ENCODE measurements at places on chromosomes 12 and 14.

GRCh38 chr14:34365309-34365915 is 96.6 kb downstream of the SPTSSA start:
- no peak for DNase-seq

DNA sequence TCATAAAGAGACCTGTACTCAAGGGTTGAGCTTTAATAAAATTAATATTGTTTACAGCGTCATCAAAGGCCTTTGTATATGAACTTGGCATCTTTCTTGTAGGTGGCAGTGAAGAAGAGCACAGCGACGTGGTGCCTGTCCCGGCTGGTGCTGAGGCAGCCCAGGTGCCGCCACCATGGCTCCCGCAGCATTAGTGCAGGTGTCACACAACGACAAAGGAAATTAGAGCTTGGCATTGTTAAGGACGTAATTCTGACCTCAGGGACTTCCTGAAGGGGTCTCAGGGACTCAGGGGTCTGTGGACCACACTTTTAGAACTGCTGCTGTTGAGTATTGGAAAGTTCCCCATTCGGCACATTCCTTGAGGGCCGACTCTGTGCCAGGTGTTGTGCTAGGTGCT is 24.1 kb downstream of the EML1 start:
- DNase-seq, result no peak

DNA sequence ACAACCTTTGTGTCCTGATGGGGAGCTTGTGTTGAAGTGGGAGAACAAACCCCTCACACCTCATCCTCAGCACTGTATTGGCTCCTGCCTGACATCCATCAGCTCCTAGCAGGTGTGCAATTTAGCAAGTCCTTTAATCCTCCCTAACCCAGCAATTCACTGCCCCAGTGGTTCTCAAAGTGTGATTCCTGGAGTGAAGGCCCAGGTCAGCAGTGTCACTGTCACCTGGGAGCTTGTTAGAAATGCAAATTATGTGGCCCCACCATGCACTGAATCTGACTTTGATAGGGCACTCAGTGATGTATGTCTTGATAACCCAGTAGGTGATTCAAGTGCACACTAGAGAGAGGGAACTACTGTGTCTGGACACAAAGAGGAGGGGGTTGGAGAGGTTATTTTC is 133.6 kb downstream of the FGD4 start:
- DNase-seq, result no peak

- no peak for DNase-seq
These were observed 481 bp downstream of the REC8 start for GRCh38 chr14:24172261-24172860.

DNA sequence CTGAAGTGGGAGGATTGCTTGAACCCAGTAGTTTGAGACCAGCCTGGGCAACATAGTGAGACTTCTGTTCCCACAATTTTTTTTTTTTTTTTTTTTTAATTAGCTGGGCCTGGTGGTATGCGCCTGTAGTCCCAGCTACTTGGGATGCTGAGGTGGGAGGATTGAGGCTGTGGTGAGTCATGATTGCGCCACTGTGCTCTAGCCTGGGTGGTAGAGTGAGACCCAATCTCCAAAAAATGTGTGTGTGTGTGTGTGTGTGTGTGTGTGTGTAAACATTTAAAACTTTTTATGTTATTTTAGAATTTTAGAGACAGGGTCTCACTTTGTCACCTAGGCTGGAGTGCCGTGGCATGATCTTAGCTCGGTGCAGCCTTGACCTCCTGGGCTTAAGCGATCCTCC is 6.8 kb downstream of the PPP1R36 start:
- DNase-seq, result no peak

- DNase-seq, result no peak
These were observed 624.4 kb downstream of the KCNH5 start for GRCh38 chr14:62420847-62421246.

- no peak for DNase-seq
These were observed 45.0 kb upstream of the OR5AU1 start for GRCh38 chr14:21200752-21201461.

GRCh38 chr14:33323979-33324378 is 385.3 kb downstream of the NPAS3 start:
- DNase-seq, result no peak

- no peak for DNase-seq
These were observed 160.2 kb downstream of the DAD1 start for GRCh38 chr14:22428700-22429291.

DNA sequence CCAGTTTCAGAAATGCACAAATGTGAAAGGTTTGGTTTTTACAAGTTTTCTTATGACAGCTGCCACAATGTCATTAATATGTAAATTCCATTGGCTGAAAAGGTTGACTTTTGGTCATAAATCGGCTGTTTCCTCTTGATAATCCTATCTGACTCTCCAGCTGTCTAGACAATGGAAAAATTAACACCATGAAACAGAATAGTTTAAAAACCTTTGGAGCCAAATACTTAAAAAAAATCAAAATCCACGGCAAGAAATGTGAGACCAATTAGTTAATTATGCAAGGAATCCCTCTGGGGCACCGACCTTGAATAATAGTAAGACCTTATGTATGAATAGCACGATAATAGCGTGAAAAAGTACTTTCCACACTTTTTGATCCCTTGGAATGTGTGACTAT is 138.0 kb downstream of the ZNF664 start:
- no peak for DNase-seq

- DNase-seq, result no peak
These were observed 63.2 kb downstream of the TESC start for GRCh38 chr12:117036046-117036445.

GRCh38 chr14:102993523-102993922 is 63.8 kb downstream of the CDC42BPB start:
- no peak for DNase-seq

GRCh38 chr14:96574171-96574632 is 72.0 kb downstream of the PAPOLA start:
- DNase-seq, result no peak

- no peak for DNase-seq
These were observed 92.2 kb downstream of the PTPRR start for GRCh38 chr12:70828351-70828750.

- DNase-seq, result no peak
These were observed 243.7 kb downstream of the TMEM132D start for GRCh38 chr12:129659961-129660622.

- DNase-seq, result no peak
These were observed 430.0 kb downstream of the ZFP36L1 start for GRCh38 chr14:68362846-68363245.

- DNase-seq, result no peak
These were observed 36.6 kb downstream of the A2M start for GRCh38 chr12:9079082-9079481.

- DNase-seq, result no peak
These were observed 375.7 kb downstream of the ZFP36L1 start for GRCh38 chr14:68417009-68417650.

DNA sequence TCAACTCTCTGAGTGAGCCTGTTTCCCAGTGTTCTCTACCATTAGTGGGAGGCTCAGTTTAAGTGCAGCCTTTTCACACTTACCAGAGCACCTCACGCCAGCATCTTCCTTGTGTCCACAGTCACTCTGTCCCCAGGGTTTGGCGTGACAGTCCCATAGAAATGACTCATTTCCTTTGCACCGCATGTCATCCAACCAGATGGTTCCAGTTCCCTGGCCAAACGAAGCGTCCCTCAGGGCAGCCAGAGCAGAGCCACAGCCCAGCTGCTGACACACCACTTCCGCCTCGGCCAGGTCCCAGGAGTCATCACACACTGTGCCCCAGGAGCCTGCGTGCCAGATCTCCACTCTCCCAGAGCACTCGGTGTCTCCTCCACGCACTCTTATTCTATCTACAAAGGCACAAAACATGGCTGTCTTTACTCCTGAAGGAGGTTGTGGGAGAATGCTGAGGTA is 65.4 kb downstream of the ACSM4 start:
- DNase-seq, result no peak

- DNase-seq, result peak; percentile 30
These were observed 187.7 kb downstream of the GALC start for GRCh38 chr14:87805315-87805723.

- DNase-seq, result no peak
These were observed 188.8 kb downstream of the TTC7B start for GRCh38 chr14:90627478-90627877.
